RPMI7951 (cell line): ENCODE measurements at places on chromosomes 1 and 21. TPM values are rescaled to one million over a fixed set of nuclear protein-coding genes. Genes with fewer than 3 reads are reported as not detected.

- DNase-seq: no peak
Observed at GRCh38 chr1:247998811-247999210, 14.6 kb upstream of the OR2L5 start.

- peak; percentile 58 for DNase-seq
Observed at GRCh38 chr1:234114648-234115307, 210.3 kb downstream of the SLC35F3 start.

GRCh38 chr21:27756191-27756590 lies 789.3 kb upstream of the ADAMTS5 start:
- DNase-seq: no peak

GRCh38 chr1:228011721-228012311 lies 5.0 kb downstream of the WNT3A start:
- DNase-seq: peak; percentile 50

- DNase-seq: no peak
Observed at GRCh38 chr1:193666485-193667083, 480.2 kb upstream of the B3GALT2 start.

- peak; percentile 34 for DNase-seq
Observed at GRCh38 chr1:19606817-19607642, 37.1 kb upstream of the NBL1 start.

GRCh38 chr1:119815361-119815760 lies 4.1 kb upstream of the REG4 start:
- peak; percentile 78 for DNase-seq

DNA sequence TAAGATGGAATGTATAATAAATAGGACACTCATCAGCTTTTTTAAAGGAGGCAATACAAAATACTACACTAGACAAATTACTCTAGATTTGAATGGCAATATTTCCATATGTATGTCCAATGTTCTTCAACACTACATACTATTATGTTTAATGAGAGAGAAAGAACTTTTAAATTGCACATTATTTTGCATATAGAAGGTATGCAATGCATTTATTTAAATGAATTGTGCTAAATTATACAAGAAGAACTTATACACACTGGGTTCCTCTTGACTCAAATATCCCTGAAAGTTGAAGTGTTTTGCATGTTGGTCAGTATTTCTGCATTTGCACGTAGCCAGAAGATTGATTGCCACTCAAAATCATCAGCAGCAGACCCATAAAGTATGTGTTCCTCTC lies 839.6 kb downstream of the ADGRL2 start:
- DNase-seq: no peak

- peak; percentile 36 for DNase-seq
Observed at GRCh38 chr1:43327549-43328292, 9.9 kb upstream of the MPL start.

DNA sequence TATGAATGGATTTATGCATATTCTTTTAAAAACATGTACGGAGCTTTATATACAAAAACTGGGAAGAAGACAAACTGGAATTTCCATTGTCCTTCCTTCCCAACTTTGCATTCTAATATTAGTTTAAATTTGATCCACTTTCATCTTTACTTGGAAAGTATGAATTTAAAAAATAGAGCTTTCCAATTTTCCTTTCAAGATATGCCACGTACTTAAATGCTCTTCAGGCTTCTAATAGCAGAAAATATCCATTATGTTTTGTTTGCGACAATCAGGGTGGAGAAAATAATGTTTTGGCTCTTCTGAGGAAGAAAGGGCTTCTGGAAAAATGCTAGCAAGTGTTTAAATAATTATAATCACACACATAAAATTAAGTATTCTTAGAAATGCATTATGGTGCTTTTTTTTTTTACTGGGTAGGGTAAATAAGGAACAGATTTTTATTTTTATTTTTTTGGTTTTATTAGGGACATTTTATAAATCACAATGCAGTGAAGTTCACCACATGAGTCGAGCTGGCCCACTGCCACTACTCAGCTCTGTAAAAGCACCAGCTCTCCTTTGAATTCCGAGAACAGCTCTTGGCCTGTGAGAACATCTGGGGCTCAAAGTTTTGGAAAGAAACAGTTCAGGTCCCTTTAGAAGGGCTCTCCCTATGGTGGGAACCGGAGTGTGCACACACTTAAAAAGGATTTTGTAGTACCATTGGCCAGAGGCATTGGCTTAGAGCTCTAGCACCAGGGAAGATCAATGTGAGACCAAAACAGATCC lies 287.4 kb upstream of the LYPLAL1 start:
- peak; percentile 9 for DNase-seq

- peak; percentile 45 for DNase-seq
Observed at GRCh38 chr1:83996621-83997020, 2.3 kb downstream of the TTLL7 start.

GRCh38 chr1:208604295-208604694 lies 360.1 kb upstream of the PLXNA2 start:
- peak; percentile 54 for DNase-seq

GRCh38 chr21:34913811-34914210 lies 135.3 kb downstream of the RUNX1 start:
- DNase-seq: no peak

GRCh38 chr1:105544475-105544874 lies 1512.0 kb upstream of the PRMT6 start:
- no peak for DNase-seq

GRCh38 chr21:43786807-43787440 lies 2.5 kb upstream of the RRP1 start:
- no peak for DNase-seq

The DAB1 gene
- total RNA-seq: not detected in 2 replicates

The SYPL2 gene
- 0.96 and 1.6 TPM in 2 replicates for total RNA-seq

The OTUD3 gene
- total RNA-seq: 3.1 and 4.3 TPM in 2 replicates

The HJV gene
- 0.12 TPM in 1 of 2 replicates, not detected in the other for total RNA-seq

The RYR2 gene
- total RNA-seq: under 0.01 TPM in 1 of 2 replicates, not detected in the other

The SEC16B gene
- 0.48 and 1.2 TPM in 2 replicates for total RNA-seq

The IGSF8 gene
- 7.9 and 10.7 TPM in 2 replicates for total RNA-seq

The SPATA21 gene
- total RNA-seq: not detected in 2 replicates

The MPC2 gene
- total RNA-seq: 55.2 and 65.0 TPM in 2 replicates
